ENCODE measurements at places on chromosomes 6 and 20. TPM values are rescaled to one million over a fixed set of nuclear protein-coding genes. Genes with fewer than 3 reads are reported as not detected.

The OR12D3 gene
- not detected for total RNA-seq

The MCHR2 gene
- not detected for total RNA-seq

The GPLD1 gene
- total RNA-seq: 2.1 TPM

The PAX1 gene
- total RNA-seq: not detected

The TAP1 gene
- 32.2 TPM for total RNA-seq

The TFAP2A gene
- total RNA-seq: 24.3 TPM

The ANKRD66 gene
- total RNA-seq: not detected

DNA sequence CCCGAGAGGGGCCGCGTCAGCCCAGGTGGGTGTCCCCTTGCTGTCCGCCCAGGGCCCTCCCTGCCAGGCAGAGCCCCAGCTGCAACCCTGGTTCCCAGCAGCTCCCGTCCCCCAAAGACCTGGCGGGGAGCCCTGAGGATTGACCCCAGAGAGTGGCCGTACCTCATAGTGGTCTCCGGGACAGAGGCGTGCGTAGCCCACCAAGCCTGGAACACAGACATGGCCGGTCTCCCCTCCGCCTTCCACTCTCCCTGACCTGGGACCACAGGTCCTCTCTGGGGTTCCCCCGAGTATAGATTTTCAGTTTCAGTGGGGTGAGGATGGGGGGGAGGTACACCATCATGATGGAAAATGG, 82.6 kb downstream of the RIPOR3 start:
- H3K36me3 ChIP-seq: no peaks in the 10 kb centered on the region
- no peak overlapping the region for H3K27ac ChIP-seq

DNA sequence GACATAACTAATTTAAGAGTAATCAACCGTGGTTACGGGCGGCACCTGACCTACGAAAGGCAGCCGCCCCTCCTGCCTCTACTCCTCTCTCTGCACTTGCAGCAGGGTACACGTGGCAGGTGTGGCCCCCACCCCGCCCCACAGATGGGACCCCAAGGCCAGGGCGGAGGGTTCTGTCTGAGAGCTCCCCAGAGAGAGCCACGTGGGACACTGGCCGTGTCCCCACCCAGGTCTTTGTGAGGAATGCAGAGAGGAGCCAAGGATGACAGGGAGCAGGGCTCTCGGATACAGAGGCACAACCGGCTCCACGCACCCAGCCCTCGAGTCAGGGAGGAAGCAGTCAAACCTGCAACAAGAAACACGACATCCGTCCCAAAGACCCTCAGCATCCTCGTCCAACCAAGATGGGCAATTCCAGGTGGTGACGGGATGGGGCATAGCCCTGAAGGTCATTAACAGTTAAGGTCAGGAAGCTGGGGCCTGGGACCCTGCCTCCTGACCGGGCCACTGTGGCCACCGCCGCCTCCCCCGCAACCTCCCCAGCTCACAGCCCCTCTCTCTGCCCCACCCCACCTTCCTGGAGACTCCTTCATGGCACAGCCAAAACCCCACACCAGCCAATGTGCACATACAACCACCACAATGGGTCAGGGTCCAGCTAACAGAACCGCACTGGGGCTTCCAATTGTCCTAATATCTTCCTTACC, 47.1 kb downstream of the TAF4 start:
- no peaks in the 10 kb centered on the region for H3K27me3 ChIP-seq
- H3K4me3 ChIP-seq: no peak overlapping the region
- no peaks in the 10 kb centered on the region for H3K36me3 ChIP-seq
- no peak for DNase-seq
- no peaks in the 10 kb centered on the region for H3K4me1 ChIP-seq

- peaks cover 20% of the 10 kb centered on the region for H3K4me1 ChIP-seq
- peak overlapping the region; percentile 77 for H3K4me3 ChIP-seq
- H3K36me3 ChIP-seq: no peaks in the 10 kb centered on the region
- no peak for DNase-seq
These were observed 1.2 kb upstream of the ZNF76 start for GRCh38 chr6:35258336-35258735.

DNA sequence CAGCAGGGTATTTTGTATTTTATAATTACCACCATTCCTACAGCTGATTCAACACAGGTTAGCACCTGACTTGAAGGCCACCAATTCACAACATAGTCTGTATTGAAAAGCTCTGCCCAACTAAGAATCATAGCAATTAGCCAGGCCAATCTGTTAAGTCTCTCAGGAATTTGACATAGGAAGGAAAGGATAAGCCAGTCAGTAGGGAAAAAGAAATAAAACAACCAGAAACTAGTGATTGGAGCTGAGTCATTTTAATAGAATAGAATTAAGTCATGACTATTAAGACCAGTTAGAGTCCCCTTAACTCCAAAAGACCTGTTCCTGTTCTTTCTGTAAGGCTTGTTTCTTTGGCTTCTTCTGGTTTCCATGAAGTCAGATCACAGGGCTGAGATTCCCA, 8.1 kb downstream of the RANBP9 start:
- no peak for DNase-seq
- no peaks in the 10 kb centered on the region for H3K36me3 ChIP-seq
- H3K4me3 ChIP-seq: no peak overlapping the region
- H3K27me3 ChIP-seq: no peaks in the 10 kb centered on the region

DNA sequence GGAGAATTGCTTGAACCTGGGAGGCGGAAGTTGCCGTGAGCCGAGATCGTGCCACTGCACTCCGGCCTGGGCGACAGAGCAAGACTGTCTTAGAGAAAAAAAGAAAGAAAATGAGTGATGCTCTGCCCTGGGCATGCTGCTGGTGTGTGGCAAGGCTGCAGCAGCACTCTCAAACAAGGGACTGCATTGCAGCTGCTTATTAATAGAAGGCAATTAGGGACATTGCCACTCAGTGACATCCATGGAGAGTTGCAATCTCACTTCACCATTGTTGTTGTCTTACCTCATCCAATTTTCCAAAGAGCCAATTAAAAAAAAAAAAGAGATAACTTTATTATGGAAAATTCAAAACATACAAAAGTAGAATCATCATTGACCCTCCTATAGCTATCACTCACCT, 131.1 kb downstream of the LRRC1 start:
- peak overlapping the region; percentile 71 for H3K27ac ChIP-seq
- no peaks in the 10 kb centered on the region for H3K27me3 ChIP-seq
- peaks cover 55% of the 10 kb centered on the region for H3K4me1 ChIP-seq
- no peak for DNase-seq
- no peak overlapping the region for H3K4me3 ChIP-seq

GRCh38 chr6:164069350-164069990, 655.0 kb downstream of the QKI start:
- no peak overlapping the region for H3K27ac ChIP-seq
- DNase-seq: no peak
- H3K27me3 ChIP-seq: no peaks in the 10 kb centered on the region
- no peaks in the 10 kb centered on the region for H3K36me3 ChIP-seq
- no peak overlapping the region for H3K4me3 ChIP-seq

DNA sequence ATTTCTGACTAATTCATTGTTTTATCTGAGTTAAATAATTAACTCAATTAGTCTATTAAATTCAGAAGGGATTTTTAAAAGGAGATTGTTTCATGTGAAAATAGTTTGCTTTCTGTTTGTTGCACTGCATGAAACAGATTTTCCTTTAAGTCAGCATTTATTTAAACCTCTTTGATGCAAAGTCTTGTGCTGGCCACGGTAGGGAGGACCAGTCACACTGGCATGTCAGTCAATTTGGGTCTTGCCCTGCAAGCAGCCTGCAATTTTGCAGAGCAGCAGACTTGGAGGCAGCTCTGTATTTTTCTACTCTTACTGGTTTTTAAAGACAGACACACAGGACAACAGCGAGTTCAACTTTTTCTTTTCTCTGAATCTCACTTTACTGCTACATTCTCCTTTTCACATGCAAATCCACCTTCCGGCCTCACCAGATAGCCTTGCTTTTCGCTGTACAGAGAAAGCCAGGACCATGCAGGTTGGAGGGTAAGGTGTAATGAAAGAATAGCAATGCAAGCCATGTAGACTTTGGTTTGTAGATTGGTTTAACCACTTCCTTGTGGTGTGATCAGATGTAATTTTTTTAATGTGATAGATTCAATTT, 689.9 kb upstream of the AGPAT4 start:
- no peak for DNase-seq
- H3K4me3 ChIP-seq: no peak overlapping the region
- H3K4me1 ChIP-seq: no peaks in the 10 kb centered on the region
- no peaks in the 10 kb centered on the region for H3K36me3 ChIP-seq
- H3K27ac ChIP-seq: no peak overlapping the region

All from HCT116 (cell line).